AG09309 (cell line): ENCODE measurements at places on chromosomes 13 and 19.

- peak; percentile 13 for DNase-seq
These were observed 3.6 kb upstream of the CEACAM3 start for GRCh38 chr19:41792513-41793413.

DNA sequence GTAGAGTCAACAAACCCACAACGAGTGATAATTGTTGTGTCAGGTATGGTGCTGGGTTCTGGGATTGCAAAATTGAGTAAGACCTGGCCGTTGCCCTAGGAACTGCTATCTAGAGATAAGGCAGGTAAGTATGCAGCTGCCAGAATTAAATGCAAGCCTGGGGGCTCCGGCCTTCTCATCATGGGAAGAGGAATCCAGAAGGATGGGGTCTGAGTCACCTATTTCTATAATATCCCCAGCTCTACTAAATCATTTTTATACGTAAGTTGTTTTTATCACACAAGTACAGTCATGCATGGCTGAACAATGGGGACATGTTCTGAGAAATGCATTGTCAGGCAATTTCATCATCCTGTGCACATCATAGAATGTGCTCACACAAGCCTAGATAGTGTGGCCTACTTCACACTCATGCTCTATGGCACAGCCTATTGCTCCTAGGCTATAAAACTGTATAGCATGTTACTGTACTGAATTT, 203.0 kb downstream of the KLF5 start:
- no peak for DNase-seq

DNA sequence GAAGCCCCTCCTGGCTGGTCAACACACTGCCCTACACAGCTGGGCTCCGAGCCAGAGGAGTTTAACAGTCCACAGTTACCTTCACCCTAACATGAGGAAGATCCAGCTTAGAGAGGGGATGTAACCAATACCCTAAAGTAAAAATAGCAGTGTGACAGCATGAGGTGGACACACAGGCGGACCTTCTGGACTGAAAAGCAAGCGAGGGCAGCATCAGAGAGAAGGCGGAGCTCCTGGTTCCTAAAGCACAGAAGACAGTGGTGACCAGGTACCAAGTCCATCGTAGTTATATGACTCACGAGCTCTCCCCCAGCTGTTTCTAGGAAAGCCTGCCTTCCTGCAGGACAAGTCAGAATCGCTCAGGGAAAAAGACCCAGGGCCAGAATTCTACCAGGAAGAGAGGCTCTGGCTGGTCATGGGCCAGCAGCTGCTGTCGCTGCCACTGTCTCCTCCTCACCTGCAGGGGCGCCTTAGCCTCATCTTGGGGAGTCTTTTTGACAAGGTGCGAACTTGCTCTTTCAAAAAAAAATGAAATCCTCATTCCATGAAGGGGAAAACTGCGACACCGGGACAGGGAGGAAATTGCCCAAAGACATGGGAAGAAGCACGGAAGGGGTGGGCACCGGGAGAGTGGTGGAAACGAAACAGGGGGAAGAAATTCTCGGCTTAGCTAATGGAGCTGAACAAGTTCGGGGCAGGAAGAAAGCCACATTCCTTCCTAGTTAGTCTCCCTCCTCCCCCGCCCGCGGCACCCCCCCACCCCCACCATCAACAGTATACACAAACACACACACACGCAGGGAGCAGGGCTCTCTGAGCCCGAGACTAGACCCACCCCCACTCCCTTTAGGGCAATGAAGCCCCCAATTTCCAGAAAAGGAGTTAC, 1.7 kb downstream of the ELL start:
- no peak for DNase-seq

DNA sequence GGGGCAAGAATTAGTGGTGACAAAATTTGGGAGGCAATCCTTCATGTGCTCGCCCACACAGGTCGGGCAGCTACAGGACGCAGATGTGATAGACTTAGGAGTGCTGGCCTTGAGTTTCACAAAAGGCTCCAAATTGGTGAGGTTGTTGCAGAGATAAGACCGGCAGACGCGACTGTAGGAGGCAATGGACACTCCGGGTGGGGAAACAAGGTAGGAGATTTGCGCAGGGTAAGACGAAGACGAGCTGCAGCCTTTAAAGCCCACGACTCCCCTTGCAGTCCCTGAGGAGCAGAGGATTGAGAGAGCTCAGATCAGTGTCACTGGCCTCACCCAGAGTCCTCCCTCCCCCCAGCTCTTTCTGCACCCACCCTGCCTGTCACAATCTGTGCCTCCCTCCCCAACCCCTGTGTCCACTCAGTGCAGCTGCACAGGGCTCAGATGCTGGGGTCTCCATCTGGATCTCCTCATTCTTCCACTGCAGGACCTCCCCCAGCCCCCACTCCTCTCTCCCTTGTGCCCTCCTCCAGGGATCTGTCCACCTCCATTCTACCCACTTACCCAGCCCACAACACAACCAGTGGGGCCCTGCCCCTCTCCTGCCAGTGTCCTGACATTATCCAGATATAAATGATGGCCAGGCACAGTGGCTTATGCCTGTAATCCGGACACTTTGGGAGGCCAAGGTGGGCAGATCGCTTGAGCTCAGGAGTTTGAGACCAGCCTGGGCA, 6.3 kb downstream of the LYPD4 start:
- no peak for DNase-seq

- DNase-seq, result peak; percentile 50
These were observed 11.0 kb downstream of the SIGLEC11 start for GRCh38 chr19:49949742-49950589.

DNA sequence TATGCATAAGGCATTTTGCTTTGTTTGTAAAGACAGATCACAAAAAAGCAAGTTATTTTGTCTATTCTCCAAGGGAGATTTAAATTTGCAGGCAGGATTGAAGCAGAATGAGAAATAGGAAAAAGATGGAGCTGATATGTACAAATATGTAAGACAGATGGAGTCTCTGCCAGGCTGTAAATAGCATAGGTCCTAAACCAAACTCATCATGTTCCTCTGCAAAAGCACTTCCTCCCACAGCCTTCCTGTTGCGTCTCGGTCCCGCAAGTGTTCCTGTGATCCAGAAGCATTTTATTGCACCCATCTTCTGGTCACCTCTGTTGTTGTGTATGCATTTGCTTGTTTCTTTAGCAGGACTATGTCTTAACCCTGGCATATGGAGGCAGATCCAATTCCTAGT, 95.7 kb upstream of the CLDN10 start:
- DNase-seq, result no peak

- DNase-seq, result no peak
These were observed 1.4 kb downstream of the ING1 start for GRCh38 chr13:110714797-110715394.

DNA sequence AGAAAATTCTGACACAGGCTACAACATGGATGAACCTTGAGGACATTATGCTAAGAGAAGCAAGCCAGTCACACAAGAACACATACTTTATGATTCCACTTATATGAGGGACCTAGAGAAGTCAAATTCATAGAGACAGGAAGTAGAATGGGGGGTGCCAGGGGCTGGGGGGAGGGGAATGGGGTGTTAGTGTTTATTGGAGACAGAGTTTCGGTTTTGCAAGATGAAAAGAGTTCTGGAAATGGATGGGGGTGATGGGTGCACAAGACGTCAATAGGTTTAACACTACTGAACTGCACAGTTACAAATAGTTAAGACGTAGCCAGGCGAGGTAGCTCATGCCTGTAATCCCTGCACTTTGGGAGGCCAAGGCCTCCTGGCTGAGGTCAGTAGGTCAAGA, 3.5 kb upstream of the ZNF787 start:
- DNase-seq, result no peak

DNA sequence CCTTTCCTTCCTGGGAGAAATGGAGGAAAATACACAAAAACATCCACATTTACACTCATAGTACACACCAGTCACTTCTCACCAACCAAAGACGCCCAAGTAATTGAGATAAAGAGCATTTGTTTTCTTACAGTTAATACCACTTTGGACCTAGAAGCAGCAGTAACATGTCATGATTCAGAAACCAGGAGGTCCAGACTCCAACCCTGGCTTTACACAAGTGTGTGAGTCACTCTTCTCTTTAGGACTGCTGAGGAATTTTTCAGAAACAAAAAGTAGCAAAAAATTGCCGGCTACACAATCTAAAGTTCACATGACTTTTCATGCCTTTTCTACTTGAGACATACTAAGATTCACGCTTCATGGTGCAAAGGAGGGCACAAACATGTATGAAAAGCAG, 42.1 kb downstream of the TUBGCP3 start:
- DNase-seq, result peak; percentile 63

DNA sequence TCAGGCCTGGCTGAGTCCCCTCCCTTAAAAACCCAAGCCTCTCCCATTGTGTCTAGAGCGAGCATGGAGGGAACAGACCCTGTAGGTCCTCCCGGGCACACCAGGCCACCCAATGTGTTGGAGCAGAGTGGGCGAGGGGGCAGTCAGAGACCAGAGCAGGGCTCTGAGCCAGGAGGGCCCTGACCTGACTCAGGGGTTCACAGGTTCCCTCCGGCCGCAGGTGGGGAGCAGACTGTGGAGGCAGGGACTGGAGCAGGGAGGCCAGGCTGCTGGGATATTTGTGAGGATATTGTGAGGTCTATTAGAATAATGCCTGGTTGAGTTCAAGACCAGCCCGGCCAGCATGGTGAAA, 1.6 kb upstream of the TYROBP start:
- DNase-seq, result no peak

- peak; percentile 63 for DNase-seq
These were observed 21.6 kb downstream of the SPATA13 start for GRCh38 chr13:24181991-24182702.

DNA sequence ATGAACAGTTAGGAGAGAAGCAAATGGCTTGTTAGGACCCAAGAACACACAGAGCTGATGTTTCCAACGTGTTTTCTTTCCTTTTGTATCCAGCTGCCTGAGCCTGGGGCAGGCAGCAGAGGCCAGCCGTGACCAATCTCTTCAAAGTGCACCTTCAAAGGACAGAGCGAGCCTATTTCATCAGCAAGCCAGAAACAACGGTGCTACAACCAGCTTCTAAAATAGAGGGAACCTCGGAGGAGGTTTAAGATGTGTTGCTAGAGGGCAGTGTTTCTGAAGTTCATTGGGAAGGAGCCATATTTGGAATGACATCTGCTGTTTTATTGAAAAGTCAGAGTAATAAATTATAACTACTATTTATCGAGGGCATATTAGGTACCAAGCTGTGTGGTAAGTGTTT, 56.2 kb upstream of the RFC3 start:
- DNase-seq, result no peak

DNA sequence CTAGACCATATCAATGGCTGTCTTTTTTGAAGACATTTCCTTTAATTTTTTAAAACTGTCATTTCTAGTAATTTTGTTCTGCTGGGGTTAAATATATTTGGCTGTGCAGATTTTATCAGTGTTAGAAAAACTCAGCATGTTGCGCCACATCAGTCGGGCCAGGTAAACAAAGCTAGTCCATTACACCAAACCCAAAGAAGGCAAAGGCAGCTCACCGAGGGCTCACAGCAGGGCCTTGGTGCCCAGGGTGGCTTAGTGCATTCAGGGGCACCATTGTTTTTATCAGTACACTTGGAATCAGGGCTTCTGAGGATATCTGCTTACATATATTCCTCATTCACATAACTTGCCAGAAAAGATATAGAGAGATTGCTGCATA, 22.2 kb downstream of the SPATA13 start:
- no peak for DNase-seq

- no peak for DNase-seq
These were observed 293.7 kb downstream of the POU4F1 start for GRCh38 chr13:78309497-78310180.

DNA sequence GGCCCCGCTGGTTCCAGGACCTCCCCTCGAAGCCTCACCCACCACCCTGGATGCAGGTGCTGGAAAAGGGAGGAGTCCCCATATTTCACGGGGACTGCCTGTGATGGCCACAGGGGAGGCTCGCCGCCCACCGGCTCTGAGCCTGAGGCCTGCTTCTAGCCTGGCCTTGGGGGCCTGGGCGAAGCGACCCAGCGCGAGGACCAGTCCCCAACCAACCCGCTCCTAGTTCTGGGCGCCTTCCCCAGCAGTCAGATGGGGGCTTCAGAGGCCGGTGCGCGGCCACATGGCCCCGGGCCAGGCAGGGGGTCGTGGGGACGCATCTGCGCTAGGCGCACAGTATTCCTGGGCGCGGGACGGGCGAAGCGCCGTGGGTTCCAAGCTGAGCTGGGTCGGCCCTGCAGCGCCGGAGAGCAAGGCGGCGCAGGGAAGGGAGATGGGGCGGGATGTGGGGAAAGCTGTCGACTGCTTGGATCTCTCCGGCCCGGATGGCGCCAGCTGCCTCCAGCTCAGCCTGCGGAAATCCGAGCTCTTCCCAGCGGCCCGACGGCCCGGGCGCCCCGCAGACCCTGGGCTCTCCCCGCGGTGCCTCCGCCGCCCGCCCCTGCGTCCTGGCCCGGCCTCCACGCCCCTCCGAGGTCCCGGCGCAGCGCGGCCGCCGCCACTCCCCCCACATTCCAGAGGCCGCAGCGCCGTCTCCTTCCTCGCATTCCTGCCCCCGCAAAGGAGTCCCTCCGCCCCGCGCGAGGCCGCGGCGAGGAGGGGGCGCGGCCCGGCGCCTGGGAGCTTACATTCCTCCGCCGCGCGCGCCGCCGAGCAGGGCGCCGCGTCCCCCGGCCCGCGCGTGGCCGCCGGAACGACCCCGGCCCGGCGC, at the start of gene WTIP:
TSS of gene WTIP (plus strand) at position 788 of the 871 bp plus-strand sequence. CDS start 217 bp downstream, outside the sequence.
- peak; percentile 66 for DNase-seq

GRCh38 chr13:46377554-46377953, 9.5 kb downstream of the RUBCNL start:
- DNase-seq, result no peak

DNA sequence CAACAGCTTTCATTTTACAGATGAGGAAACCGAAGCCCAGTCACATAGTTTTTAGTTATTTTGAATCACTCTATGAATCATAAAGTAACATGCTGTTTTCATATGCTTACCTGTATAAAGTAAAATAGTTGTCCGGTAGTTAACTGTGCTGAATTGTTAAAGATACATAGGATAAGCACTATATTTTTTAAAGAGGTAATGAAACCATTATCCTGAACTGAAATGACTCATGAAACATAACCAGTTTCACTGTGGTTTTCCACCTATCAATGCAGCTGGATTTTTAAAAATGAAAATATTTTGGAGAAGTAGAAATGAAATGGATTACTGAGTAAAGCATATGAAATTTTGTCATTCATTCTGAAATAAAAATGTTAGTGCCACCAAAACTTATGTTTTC, 655.0 kb downstream of the OLFM4 start:
- no peak for DNase-seq

GRCh38 chr19:4380254-4380727, 20.1 kb downstream of the SH3GL1 start:
- DNase-seq, result no peak

- no peak for DNase-seq
These were observed 56.8 kb upstream of the KLF5 start for GRCh38 chr13:73001971-73002370.
